Stimulated activated CD8-positive, alpha-beta memory T cell treated with anti-CD3 and anti-CD28 coated beads, Interleukin-2, amount 100 ng/mL, for 1 hour (primary cell): ENCODE measurements at places on chromosomes 6 and 20.

DNA sequence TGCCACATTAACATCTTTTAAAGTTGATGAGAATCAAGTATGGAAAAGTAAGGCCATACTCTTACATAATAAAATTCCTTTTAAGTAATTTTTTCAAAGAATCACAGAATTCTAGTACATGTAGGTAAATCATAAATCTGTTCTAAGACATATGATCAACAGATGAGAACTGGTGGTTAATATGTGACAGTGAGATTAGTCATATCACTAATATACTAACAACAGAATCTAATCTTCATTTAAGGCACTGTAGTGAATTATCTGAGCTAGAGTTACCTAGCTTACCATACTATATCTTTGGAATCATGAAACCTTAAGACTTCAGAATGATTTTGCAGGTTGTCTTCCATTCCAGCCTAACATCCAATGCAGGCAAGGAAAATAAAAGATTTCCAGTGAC is 11.6 kb downstream of the PLN start:
- no peak for DNase-seq

- DNase-seq, result no peak
Measured at GRCh38 chr6:35454391-35455110, 2.4 kb downstream of the FANCE start.

DNA sequence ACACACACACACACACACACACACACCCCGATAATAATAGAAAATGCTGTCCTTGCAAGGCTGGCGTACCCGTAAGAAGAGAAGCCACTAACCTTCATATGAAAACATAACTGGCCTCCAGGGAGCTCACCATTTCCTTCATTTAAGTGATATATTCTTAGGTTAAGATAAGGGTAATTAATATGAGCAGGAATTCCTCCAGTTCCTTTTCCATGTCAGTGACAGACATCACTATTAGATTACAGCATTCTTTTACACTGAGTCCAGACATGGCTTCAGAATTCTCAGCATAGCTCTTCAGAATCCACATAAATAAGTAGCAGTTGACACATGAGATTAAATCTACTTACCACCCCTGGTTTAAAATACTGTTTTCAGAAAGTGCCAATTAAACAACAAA is 121.9 kb downstream of the SIM1 start:
- no peak for DNase-seq

DNA sequence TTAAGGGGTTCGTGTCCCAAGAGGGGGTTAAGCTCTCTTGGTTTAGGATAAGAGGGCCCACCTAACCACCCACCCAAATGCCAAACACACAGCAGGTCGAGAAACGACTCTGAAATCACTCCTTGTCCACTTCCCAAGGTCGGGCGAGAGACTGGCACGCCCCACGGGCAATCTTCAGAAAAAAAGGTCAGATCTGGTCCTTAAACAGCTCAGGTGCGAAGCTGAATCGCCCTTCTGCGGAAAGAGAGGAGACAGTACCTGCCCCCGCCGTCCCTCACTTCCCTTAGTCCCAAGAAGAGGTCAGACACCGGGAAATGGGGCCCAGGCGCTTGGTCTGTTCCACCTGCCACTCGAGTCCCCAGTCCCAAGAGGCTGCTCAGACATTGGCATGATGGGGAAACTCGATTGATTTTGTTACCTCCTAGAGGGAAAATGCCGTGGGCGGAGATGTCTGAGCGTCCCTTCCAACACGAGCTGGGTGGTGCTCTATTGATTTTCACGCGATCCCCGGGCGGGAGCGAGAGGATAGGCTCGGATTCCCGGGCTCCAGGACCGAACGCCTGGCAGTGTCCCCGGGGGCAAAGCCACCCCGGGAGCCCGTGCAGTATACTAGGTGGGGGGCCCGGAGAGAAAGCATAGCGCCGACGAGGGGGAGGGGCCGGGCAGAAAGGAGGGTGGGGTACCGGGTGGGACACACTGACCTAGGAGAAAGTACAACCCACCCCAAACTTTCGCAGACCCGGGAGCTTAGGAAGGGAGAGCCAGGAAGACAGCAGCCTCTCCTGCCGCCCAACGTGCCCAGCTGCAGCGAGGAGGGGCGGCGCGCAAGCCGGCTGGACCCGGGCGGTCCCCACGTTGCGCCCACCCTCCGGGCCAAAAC is 1.1 kb upstream of the SAMD5 start:
- DNase-seq, result no peak

- peak; percentile 41 for DNase-seq
Measured at GRCh38 chr20:35490736-35491181, 35.4 kb downstream of the CEP250 start.

DNA sequence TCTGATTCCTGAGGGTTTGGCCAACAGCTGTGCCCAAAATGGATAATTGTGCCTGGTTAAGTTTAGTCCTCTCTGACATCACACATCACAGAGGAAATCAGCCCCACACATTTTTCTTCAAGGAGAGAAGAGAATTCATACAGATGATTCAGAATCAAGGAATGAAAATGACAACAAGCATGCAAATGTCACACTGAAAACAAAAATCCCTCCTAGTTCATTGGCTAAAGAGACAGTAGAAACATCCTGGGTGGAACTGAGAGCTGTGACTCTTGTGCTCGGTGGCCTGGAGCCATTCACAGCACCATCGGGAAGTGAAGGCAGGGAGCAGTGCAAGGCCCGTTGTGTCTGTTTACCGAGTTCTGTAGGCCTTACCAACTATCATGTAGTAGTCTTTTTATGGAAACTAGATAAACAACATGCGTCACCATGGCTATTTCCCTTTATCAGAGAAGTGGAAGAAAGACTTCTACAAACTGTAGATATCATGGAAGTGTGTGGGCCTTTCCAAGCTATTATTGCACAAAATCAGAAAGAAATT is 81.7 kb upstream of the TENT5A start:
- no peak for DNase-seq

- DNase-seq, result no peak
Measured at GRCh38 chr6:40336296-40336695, 250.9 kb downstream of the LRFN2 start.

DNA sequence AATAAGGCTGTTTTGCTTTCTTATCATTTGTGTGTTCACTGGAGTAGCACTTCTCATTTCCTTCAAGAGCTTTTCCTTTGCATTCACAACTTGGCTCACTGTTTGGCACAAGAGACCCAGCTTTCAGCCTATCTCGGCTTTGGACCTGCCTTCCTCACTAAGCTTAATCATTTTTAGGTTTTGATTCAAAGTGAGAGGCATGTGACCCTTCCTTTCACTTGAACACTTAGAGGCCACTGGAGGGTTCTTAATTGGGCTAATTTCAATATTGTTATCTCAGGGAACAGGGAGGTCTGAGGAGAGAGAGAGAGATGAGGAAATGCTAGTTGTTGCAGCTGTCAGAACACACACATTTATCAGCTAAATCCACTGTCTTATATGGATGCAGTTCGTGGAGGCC is 82.9 kb upstream of the SCAF8 start:
- DNase-seq, result no peak

DNA sequence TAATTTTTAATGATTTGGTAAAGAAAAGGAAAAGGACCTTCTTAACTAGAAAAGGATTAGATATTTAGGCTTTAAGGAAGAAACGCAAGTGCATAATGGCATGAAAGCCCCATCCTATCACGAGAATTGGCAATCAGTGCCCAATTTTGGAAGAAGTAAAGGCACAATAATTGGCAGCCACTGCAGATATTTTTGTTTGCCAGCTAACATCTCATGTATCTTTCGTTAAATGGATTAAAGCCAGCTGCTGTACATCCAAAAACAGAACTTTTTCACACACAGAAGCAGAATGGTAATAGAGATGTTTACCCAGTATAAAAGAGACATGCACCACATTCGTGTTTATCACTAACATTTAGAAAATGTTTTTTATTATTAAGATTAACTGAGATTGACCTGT is 180.3 kb downstream of the C6orf118 start:
- no peak for DNase-seq

DNA sequence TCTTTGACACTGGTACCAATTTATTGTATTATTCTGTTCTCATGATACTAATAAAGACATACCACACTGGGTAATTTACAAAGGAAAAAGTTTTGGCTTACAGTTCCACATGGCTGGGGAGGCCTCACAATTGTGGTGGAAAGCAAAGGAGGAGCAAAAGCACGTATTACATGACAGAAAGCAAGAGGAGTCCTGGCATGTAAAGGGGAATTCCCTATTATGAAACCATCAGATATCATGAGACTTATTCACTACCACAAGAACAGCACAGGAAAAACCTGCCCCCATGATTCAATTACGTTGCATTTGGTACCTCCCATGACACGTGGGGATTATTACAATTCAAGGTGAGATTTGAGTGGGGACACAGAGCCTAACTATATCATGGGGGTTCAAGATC is 43.4 kb downstream of the SLC22A2 start:
- no peak for DNase-seq
